ENCODE measurements at places on chromosomes 3 and 15.
A peak's percentile ranks its signal among the peaks of the same experiment; 100 is the strongest.

- peak; percentile 30 for DNase-seq
These were observed 894 bp upstream of the CCNL1 start for GRCh38 chr3:157160658-157161424.

DNA sequence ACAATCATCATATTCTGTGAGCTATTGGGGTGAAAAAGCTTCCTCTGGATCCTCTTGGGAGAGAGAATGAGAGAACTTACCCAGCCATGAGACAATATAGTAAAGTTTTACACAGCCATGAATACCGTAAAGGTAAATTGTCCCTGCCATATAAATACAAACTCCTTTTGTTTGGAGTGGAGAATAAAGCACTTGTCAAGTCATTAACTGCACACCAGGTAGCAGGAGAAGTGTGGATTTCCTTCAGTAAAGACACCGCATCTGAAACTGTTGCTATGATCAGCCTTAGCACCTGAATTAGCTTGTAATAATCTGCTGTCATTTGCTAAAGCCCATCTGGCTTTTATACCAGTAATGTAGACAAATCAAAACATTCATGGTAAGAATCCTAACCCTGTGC, 336.6 kb upstream of the SLCO3A1 start:
- DNase-seq: no peak

DNA sequence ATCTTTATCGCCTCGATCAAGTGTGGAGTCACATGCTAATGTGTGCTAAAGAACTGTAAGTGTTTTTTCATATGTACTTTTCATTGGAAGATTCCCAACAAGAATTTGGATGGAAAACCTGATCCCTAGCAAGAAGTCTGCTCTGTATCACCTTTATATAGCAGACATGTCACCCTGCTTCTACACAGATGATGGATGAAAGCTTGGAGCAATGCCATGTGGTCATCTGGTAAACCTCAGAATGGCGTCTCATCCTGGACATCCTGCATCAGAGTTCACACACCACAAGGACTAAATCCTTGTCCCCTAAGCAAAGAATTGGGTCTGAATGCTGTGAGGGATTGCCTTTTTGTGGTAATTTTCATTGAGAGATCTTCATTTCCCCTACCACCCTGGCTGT, 42.1 kb upstream of the CTDSPL start:
- no peak for DNase-seq

GRCh38 chr15:42053914-42054313, 33.1 kb upstream of the PLA2G4E start:
- no peak for DNase-seq

DNA sequence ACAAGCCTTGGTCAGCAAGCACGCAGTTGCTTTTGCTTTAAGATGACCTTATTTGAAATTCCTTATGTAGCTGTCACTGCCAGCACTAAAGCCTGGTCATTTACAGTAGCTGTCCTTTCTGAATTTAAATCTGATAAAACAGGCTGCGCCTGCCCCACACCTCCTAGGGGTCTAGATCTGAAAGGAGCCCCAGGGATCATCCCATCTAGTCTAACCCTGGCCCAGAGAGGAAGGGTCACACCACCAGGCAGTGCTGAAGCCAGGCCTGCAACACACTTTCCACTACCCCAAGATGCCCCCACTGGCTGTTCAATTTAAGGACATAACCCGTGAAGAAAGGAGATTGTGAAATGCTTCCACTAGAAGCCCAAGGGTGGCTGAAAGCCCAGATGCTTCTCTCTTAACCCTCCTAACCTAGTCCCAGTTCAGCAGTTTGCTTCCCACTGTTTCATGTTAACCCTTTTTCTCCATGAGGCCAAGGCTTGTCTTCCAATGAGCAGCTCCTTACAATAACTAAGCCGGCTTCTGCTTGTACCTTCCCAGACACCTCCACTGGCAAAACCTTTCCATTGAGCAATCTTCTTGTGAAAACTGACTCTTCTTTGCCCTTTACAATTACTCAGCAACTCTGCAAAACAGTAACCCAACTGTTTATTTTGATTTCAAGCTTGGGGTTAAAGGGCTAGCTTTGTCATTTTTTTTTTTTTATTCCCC, 198.9 kb upstream of the LPP start:
- DNase-seq: no peak

DNA sequence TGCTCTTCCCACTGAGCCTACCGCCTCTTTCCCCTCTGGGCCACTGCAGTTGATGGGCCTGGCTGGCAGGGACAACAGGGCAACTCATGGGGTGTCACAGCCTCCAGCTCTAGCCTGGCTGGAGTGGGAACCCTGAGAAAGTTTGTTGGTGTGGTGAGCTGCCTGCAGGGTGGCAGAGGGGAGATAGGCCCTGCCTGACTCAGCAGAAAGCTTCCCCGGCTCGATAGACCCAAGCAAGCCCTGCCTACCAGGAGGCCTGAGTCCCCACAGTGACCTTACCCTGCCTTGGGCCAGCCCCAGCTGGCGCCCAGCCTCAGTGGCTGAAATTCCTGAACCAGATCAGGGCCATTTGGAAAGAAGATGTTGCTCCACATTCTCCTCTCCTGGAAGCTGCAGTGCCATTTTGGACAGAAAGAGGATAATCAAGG, 29.4 kb downstream of the ABTB1 start:
- DNase-seq: no peak

GRCh38 chr3:187720337-187720670, 17.9 kb upstream of the RTP2 start:
- DNase-seq: no peak

GRCh38 chr3:188573291-188573940, 419.5 kb downstream of the LPP start:
- no peak for DNase-seq

GRCh38 chr3:107028626-107029025, 348.6 kb upstream of the CCDC54 start:
- DNase-seq: no peak

DNA sequence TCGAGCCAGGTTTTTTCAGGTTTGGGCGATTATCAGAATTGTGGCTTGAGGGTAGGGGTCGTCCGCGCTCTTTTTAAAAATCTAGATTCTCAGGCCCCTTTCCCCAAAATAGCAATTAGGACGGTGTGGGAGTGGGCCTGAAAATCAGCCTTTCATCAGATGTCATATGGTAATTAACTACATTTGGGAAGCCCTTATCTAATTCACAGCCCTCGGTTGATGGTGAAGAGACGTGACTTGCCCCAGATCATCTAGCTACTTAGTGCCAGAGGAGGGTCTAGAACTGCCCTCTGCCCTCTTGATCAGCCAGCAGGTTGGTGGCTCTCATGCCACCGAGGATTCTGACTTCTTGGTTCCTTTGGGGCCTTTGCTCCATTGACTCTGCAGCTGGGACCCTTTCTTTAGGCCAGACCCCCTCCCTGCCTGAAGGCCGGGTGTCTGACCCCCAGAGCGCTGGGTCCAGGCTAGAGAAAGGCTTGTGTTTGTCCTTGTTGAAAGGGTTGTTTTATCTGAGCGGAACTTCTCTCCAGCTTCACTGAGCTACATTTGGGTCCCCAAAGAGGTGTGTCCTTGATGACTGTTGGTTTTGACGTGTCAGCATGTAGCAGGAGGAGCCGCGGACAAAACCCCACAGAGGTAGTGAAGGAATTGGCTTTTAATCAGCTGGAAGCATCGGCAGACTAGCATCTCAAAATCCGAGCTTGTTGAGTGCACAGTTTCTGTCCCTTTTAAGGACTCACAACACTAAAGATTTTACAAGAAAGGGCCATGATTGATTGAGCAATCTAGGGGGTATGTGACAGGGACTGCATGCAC, 857 bp downstream of the AEN start:
- no peak for DNase-seq

DNA sequence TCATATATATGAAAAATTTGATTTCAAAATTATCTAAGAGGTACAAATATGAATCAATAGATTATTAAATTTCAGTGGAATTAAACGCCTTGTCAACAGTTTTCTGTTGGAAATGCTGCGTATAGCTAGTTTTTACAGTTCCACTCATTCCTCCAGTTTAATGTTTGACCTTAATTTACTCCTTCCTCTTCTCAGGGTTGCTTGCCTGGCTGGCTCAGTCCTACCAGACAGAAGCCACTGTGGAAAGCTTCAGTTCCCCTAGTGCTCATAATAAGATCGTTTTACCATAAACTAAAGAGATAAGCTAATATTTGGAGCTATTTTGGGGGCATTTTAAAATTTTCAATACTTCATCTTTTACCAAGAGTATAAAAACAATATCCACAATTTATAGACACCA, 22.8 kb downstream of the EMC7 start:
- DNase-seq: no peak

DNA sequence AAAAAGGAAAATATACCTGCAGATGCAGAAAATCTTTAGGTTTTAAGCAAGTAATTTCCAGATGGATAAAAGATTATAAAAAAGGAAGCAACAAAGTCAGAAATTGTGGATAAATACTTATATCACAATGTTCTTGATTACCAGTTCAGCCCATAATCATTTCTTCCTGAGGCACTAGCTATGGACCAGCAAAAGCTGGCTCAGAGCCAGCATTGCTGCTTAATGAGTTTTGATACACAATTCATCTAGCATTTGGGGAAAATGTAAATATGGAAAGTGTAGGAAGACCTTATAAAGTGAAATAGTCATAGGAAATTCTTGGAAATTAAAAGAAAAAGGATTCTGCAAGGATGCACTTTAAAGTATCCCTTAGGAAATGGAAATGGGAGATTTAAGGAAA, 168.3 kb upstream of the GBE1 start:
- DNase-seq: no peak

DNA sequence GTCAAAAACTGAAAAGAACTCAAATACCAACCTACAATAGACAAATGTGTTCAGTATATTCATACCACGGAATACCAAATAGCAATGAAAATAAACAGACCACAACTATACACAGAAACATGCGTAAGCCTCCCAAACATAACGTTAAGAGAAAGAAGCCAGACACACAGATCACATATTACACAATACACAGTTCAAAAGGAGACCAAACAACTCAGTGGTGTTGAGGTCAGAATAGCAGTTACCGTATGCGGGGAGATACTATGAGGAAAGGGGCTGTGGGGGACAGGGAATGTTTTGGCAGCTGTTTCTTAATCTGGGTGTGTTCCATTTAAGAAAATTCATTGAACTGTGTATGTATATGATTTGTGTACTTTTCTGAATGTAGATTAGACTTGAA, 6.6 kb downstream of the OSBPL10 start:
- no peak for DNase-seq

GRCh38 chr3:188631291-188632010, 477.5 kb downstream of the LPP start:
- no peak for DNase-seq

- DNase-seq: no peak
These were observed 200.5 kb downstream of the GOLGA6L6 start for GRCh38 chr15:20340931-20341661.

DNA sequence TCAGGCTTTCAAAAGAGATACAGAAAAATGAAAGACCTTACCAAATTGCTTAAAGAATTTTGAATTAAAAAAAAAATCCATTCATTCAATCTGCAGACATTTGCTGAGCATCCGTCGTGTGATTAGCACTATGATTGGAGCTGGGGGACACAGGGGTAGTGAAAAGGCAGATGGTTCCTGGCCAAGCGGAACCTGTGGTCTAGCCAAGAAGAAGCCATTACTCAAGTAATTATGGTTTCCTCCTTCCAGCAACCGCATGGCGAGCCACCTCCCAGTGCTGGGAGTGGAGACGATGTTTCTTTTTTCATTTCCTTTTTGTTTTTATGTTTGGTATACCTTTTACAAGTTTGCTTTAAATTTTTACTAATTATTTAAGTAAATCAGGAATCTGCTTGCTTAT, 140.2 kb downstream of the CACNA2D3 start:
- no peak for DNase-seq

DNA sequence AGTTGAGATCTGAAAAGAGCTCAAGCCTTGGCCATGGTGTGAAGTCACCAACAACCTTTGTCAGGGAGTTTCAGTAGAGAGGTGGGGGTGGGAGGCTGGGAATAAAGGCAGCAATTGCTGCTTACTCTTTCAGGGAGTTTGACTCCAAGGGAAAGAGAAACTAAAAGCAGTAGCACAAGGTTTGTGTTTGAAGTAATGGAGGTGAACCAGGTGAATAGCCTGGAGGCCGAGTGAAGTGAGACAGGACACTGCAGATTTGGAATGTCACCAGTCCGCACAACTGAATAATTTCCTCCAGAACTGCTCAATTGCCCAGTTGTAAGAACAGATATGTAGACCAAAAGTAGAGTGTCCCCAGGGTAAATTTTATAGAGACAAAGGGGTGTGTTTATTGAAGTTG, 44.1 kb downstream of the CD86 start:
- no peak for DNase-seq

GRCh38 chr3:188052169-188053035, 101.6 kb upstream of the LPP start:
- DNase-seq: no peak

- no peak for DNase-seq
These were observed 214.5 kb downstream of the ZIC4 start for GRCh38 chr3:147191795-147192385.

DNA sequence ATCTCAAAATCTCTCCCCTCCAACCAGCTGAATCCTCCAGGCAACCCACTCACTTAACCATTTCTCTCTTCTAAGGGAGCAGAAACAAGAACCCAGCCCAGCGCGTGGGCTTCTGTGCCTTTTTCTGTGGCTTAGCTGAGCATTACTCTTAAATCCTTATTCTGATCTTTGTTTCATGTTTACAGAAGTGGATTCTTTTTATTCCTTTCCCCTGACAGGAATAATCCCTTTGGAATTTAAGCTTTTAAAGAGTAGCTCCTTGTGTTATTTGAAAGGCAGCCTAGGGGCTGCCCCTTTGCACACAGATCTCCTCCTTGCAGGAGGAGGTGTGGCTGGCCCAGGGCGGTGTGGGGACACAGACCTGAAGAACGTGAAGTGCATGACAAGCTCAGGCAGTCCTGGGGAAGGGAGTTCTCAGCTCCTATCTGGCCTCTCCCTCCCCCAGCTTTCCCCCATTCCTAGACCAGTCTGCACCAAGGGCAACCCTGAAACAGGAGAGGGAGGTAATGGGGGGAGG, 77.1 kb upstream of the UBE2E1 start:
- DNase-seq: no peak

Data from activated T-helper 1 cell treated with Interleukin-2 at 50 U/mL for 16 hours (primary cell).